ENCODE measurements at places on chromosomes 5 and 9.

- no peak for DNase-seq
Measured at GRCh38 chr9:108525186-108525585, 330.6 kb downstream of the ACTL7B start.

DNA sequence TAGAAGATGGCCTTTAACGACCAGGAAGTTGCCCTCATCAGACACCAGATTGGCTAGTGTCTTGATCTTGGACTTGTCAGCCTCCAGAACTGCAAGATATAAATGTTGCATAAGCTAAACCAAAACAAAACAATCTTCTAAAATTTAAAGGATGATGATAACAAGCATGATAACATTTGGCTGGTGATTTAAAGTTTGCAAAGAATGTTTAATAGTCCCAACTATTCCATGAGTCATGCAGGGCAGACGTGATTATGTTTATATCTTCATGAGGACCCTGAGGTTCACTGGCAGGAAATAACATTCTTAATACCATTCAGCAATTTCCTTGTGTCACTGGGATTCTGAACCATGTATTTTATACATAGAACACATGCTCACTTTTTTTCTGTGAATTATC, 319.8 kb downstream of the HCN1 start:
- DNase-seq, result no peak

GRCh38 chr5:78553580-78554353, 94.8 kb downstream of the LHFPL2 start:
- no peak for DNase-seq

DNA sequence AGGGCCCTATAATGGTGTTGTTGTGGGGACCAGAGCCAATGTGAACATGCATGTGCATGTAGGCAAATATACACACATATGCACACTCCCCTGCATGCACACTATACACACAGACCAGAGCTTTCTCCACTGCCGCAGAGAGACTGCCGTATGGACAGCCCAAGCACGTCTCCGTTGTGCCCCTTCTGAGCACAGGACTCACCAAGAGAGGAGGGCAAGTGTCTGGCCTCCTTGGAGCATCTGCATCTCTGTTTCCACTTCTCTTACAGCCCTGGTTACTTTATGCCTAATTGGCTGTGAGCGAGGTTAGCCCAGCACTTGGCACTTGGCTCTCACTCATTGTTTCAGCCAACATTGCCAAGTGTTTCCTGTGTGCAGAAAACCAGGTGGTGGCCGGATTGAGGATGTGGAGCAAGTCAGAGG, 30.4 kb downstream of the CSF2 start:
- no peak for DNase-seq

DNA sequence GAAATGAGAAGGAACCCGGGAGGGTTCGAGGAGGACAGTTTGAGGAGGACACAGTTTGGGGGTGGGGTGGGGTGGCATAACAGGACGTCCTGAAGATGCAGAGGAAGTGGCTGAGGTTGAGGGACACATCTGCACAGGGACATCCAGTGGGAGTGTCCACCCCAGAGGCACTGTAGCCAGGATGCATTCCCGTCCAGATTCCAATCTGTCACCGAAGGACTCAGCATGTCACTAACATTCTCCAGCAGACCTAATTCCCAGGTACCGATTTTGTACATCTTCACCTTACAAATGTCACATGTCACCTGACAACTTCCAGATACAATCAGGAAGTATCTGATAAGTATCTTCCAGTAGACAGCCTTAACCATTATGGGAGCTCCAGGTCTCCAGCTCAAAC, 42.6 kb downstream of the EPB41L4B start:
- DNase-seq, result no peak

- DNase-seq, result no peak
Measured at GRCh38 chr9:40927260-40927631, 201.2 kb downstream of the FOXD4L6 start.

- no peak for DNase-seq
Measured at GRCh38 chr5:135106610-135107471, 72.8 kb upstream of the PITX1 start.

DNA sequence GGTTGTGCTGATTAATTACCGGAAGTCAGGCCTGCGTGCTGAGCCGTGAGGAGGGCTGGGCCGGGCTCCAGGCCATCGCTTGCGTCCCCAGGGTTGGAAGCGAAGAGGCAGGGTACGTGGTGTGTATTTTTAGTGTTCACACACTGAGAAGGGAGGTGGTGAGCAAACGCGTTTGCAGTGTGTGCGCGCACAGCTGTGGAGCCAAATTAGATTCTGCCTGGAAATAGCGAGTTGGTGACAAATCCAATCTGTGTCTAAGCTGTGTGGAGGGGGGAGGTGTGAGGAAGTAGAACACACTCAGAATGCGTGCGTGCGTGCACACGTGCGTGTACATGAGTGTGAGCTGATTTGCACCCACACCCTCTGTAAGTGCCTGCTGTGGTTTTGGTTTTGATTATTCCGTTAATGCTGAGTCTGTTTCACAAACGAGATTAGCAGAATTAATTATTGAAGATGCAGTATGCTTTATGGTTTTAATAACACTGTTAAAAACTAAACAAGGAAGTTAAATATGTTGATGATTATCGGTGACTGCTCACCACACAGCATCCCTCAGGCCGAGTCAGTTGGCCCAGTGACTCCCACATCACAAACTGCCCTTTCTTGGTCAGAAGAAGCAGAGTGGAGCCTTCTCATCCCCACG, 111.8 kb upstream of the FCN2 start:
- DNase-seq, result no peak

GRCh38 chr9:77866878-77867277, 164.7 kb downstream of the GNAQ start:
- no peak for DNase-seq

DNA sequence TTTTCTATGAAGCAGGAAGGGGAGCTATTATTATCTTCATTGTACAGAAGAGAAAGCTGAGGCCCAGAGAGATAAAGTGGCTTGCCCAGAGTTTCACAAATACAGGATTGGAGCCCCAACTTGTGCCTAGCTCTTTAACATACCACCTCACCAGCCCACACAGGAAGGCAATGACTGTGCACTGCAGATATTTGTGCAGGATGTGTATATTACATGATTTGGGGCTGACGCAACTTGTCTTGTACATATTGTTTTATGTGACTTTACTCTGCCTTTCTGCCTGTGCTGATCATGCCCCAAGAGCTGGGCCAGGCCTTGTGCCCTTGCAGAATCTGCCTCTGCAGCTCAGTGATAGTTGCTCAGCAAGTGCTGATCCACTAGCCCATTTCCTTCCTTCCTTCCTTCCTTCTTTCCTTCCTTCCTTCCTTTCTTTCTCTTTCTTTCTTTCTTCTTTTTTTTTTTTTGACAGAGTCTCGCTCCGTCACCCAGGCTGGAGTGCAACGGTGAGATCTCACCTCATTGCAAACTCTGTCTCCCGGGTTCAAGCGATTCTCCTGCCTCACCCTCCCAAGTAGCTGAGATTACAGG, 106.6 kb upstream of the TBCA start:
- no peak for DNase-seq

DNA sequence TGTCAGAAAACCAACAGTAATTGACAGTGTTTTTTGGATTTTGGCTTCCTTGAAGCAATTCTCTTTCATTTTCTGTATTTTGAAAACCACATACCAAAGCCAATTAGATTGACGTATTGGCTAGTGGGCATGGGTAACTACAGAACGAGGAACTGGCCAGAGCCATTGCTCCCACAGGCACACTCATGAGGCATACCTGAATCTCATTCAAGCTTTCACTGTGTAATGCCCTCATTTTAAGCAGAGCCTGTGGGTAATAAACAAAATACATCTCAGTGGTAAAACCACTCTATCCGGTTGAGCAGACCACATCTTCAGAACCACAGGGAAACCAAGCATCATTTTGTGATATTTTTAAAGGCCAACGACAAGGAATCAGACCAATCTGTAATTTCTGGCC, 394.1 kb downstream of the ZNF608 start:
- no peak for DNase-seq

DNA sequence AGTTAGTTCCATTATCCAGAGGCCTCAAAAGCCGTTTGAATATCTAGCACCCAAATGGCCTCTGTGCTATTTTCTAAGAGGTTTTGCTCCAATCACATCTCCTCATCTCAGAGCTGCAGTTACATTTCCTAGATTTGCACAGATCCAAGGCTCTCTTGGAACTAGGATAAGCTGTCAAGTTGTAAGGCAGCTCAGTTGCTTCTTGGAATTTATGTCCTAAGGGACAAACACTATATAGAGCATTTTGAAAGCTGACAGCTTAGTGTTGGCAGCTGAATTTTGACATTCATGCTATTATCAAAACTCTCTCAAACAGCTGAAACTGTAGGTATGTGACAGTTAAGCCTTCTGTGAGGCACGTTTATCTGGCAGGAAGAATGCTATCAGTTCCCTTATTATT, 97.0 kb downstream of the MACIR start:
- DNase-seq, result no peak

DNA sequence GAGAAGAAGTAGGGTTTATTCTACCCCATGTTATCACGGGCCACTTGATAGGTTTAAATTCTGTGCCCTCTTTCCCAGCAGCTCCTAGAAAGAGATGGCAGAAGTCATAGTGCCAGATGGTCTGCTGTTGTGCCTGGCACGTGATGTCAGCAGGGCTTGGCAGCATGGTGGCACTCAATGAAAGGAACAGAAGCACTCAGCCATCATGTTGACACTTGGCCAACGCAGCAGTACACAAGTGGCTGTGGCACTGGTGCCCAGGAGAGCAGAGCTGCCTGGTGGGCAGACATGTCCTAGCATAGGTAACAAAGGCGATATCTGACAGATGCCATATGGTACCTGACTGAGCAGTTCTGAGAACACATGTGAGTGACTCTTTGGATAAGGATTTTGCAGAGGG, 796.4 kb upstream of the ACO1 start:
- no peak for DNase-seq

DNA sequence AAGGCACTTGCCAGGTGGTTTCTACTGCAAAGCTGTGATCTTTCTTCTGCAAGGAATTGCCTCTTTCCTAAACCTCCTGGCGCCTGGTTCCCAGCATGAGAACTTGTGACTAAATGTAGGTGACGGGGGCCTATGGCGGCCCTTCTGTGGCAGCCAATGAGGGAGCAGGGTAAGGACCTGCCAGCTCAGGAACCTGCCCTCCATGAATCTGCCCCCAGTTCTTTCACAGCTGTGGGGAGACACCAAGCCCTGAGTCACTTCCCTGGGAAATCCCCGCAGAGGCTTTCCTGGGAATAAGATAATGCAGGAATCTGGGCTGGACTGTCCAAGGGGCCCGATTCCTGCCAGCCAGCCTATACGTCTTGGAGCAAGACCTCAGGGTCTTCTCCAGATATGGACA, 56.7 kb upstream of the CTNNA1 start:
- DNase-seq, result no peak

DNA sequence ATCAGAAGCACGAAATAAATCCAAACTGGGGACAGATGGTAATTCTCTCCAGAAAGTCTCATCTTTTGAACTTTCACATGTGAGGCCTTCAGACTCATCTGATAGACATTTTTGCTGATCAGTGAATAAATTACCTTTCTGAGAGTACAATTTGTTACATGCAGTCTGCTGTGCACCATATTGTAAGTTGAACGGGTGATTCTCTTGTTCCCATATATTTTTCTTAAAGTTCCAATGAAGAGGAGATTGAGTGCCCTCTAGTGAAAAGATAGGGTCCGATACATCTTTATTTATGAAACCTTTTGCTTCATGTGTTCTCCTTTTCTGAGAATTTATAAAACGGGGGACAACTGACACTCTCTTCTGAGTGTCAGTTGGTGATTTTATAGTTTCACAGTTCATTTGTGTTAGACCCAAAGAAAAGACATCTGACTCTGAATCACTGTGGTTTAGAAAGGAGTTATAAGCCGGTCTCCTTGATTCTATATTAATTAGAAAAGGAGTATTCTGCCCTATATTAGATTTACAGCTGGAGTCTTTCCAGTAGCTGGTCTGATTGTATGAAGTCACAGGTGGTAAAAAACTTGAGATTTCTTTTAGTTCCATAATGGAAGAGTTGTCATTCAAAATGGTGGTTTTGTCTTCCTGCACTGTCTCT, 30.4 kb downstream of the GNG10 start:
- DNase-seq, result no peak

DNA sequence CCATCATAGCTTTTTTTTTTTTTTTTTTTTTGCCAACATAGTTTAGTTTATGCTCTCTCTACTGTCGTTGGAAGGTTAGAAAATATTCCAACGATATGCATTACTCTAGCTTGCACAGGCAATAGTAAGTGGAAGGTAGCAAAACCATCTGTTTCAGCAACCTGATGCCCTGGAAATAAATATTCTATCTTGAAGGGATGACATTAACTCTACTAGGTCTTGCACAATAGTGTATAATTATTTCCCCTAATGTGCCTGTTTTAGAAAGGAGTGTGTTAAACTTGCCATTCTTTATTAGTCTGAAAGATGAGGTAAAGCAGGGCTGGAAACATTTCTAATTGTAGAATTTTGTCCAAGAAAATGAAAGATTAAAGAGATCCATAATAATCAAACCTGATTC, 111.0 kb downstream of the PCSK5 start:
- DNase-seq, result no peak

- no peak for DNase-seq
Measured at GRCh38 chr5:17878541-17878940, 244.3 kb downstream of the TAF11L14 start.

- no peak for DNase-seq
Measured at GRCh38 chr5:43051684-43052083, 11.6 kb upstream of the ANXA2R start.

- no peak for DNase-seq
Measured at GRCh38 chr5:147565524-147565923, 55.7 kb upstream of the DPYSL3 start.

DNA sequence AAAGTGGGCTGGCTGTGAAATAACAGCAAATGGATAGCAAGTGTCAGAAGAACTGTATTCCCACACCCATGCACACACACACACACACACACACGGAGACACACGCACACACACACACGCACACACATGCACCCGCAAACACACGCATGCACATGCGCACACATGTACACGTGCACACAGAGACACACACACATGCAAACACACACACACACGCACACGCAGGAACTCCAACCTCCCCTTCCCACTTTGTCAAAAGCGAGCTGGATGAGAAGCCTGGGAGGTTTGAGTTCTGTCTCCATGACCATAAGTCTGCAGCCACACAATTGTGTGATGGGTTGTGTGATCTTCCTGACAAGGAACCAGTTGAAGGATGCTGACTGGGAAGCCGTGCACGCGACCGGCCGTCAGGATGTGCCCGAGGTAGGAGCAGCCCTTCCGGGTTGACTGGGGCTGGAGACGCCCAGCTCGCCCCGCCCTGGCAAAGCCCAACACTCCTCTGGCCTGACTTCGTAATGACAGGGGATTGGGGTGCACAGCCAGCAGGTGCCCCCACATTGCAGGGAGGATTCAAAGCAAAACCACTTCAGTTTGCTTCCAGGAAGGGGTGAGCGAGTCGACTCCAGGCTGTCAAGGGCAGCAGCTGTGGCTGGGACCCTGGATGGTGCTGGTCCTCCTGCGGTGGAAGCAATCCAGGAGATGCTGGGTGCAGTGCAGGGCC, 29.3 kb upstream of the NKD2 start:
- no peak for DNase-seq

GRCh38 chr5:145237843-145238242, 597.3 kb downstream of the PRELID2 start:
- DNase-seq, result no peak

DNA sequence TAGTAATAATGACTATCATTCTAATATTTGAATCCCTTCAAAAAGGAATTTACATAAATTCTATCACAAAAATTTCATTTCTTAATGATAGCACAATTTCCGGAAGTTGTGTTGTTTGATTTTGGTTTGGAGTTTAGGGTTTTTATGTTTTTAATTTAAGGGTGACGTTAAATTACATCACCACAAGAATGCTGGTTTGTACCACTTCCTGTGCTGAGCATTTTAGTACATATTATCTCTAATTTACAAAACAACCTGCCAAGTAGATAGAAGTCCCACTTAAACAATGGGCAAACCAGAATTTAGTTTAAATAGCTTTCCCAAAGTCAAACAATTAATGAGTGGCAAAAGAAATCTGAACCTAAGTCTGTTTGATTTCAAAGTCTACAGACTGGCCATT, 63.4 kb downstream of the DENND1A start:
- no peak for DNase-seq
